Fibroblast of skin of scalp (primary cell): ENCODE measurements at places on chromosomes 3 and 15.

DNA sequence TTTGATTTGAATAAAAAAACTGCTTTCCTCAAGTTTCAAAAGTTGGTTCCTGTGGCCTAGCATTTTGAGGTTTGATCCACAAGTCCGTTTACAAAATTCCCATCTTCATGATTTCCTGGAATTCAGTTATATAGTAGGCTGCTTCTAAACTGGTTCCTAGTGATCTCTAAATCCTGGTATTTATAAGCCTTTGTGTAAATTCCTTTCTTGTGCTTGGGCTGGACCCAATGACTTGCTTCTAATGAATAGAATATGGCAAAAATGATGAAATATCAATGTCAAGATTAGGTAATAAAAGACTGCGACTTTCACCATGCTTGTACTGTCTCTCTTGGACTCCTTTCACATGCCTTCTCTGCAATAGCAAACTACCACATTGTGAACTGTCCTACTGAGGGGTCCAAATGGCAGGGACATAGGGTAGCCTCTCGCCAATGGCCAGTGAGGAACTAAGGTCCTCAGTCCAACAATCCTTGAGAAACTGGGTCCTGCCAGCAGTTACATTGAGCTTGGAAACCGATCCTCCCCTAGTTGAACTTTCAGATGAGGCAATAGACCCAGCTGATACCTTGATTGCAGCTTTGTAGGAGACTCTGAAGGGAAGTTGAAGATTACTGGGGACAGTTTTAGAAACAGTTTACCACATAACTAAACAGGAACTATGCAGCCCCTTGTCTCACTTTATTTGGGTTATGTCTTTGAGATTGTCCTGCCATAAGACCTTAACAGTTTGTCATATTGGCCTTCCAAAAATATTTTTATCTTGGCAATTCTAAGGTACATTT lies 303.9 kb upstream of the TBC1D5 start:
- peak; percentile 23 for DNase-seq

- DNase-seq = no peak
These were observed 3.5 kb upstream of the SPTBN5 start for GRCh38 chr15:41897363-41897799.

- DNase-seq = no peak
These were observed 94.4 kb downstream of the AKAP13 start for GRCh38 chr15:85474700-85475316.

DNA sequence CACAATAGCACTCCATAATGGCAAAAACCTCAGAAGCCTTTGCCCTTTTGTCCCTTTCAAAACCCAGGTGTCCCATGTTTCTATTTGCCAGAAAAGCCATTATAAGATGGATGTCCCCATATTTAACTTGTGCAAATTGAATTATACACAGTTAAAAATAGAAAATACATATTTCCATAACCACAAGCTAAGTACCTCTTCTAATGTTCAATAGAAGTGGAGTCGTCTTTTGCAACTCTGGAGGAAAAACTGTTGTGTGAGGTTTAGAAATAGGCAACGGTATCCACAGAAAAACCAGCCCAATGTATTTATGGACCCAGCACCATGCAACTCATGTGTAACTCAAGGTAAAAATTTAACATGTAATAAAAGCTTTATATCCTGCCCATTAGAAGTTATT lies 83.6 kb upstream of the STRIT1 start:
- DNase-seq = no peak

DNA sequence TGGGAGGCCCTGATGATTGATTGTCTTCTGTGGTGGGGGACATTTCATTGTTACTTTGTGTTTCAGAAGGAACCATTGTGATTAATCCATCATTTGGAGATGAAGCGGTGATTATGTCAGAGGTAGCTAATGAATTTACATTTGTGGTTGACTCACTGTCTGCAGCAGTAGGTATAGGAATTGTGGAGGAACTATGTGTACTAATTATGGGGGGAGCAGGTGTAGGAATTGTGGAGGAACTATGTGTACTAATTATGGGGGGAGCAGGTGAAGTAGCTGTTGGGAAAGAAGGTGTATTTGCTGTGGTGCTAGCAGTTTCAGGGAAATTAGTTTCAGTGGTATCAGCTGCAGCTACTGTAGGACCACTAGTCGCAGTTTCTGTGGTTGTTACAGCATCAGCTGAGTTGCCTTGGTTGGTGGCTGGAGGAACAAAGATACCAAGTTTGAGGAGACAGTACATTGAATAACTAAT lies 6.9 kb downstream of the MUC13 start:
- DNase-seq = no peak

DNA sequence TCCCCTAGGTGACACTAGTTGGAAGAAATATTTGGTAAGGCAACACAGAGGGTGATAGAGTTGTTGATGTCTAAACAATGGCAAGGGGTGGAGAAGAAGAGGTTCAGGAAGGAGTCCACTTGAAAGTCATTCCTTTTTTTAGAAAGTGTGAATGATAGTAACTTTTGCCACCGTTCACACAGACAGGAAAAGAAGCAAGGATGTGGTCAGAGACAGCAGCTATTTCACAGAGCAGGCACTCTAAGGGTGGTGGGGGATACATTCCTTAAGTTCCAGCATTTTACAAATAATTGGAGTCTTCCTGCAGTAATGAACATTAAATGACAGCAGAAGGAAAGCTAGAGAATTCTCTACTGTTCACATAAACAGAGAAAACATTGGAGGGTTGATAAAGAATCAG lies 75.4 kb upstream of the ZNF385D start:
- peak; percentile 71 for DNase-seq

DNA sequence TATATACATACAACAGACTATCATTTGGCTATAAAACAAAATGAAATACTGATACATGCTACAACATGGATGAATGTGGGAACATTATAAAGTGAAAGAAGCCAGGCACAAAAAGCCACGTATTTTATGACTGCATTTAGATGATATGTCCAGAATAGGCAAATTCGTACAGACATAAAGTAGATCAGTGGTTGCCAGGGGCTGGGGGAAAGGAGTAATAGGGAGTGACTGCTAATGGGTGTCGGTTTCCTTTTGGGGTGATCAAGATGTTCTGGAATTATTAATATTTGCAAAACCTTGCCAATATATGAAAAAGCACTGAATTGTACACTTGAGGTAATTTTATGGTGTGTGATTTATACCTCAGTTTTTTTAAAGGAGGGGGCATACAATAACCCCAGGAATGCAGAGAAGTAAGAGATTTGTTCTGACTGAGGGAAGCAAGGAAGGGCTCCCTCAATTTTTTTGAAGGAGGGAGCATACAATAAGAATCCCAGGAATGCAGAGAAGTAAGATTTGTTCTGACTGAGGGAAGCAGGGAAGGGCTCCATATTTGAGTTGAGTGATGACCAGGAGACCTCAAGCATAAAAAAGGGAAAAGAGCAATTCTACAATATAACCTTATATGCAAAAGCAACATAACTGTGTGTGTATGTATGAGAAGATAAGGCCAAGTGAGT lies 6.2 kb downstream of the PSMD6 start:
- DNase-seq = no peak

GRCh38 chr3:150540991-150541390 lies 5.3 kb downstream of the SERP1 start:
- no peak for DNase-seq

GRCh38 chr3:17894434-17895060 lies 152.1 kb upstream of the TBC1D5 start:
- peak; percentile 67 for DNase-seq

DNA sequence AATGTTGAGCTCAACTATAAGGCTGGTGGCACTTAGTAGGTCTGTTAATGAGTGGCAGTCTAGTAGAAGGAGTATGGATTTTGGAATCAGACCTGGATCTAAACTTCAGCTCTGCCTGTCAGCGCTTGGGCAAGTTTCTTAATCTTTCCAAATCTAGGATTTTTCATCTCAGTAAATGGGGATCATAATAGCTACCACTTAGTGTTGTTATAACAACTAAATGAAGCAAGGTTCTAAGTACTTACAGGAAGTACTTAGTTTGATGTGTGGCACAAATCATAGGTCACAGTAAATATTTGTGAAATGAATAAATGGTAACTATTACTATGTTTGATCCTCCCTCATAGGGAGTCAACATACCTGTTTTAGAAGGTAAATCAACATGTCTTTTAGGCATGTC lies 31.4 kb downstream of the SLC49A4 start:
- DNase-seq = no peak

DNA sequence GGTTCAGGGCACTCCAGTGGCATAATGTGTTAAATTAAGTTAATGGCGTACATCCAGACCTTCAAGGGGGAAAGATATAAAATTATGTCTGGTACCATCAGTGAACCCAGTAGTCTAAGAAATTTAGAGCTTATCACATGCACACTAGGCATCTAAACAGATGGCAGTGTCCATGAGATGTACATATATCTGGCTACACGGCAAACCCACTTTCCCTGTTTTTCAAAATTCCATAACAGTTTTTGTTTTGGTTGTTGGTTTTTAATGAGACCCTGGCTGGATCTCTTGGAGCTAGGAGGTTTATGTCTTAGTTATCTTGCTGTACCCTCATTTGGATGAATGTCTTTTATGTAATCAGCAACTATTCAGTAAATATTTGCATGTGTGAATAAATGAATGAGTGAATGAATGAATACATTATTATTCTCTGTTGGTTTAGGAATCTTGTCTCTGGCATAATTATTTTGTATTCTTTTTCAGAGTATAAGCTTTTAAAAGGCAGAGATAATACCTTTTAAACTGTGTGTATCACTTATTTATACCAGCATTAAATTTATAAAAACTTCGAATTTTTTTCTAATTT lies 3.1 kb upstream of the UTS2B start:
- no peak for DNase-seq

GRCh38 chr3:53346922-53347260 lies 452 bp downstream of the DCP1A start:
- DNase-seq = no peak

DNA sequence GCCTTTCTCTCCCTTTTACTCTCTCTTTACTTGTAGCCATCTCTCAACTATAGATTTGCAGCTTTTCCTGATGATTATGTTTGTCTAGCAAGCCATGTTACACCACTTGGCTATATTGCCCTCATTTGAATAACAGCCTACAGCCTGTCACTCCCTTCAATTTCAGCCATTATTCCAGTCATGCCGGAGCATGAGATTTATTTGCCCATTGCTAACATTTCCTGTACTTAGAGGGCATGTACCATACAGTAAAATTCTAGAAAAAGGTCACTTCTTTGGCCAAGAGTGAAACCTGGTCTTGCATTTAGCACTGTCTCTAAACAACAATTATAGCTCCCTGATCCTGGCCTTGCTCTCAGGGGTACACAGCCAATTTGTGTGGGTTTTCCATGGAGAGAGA lies 221.7 kb upstream of the TMC3 start:
- no peak for DNase-seq

- no peak for DNase-seq
These were observed 14.2 kb downstream of the CSK start for GRCh38 chr15:74795966-74796625.

DNA sequence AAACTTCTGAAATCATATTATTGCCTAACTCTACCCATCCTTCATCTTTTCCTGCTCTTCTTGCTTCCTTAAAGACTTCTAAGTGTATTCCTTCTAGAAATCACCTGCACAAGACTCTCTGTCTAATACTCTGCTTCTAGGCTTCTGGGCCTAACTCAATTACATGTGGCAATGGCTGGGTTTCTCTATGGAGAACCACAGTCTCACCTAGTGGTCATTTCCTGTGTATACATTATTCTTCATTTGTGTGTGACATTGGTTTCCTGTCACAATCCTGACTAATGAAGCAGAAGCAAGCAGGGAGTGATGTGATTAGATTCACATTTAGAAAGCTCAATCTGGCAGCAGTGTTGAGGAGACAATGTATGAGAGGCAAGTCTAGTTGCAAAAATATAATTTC lies 16.9 kb upstream of the CLDN1 start:
- DNase-seq = peak; percentile 31

DNA sequence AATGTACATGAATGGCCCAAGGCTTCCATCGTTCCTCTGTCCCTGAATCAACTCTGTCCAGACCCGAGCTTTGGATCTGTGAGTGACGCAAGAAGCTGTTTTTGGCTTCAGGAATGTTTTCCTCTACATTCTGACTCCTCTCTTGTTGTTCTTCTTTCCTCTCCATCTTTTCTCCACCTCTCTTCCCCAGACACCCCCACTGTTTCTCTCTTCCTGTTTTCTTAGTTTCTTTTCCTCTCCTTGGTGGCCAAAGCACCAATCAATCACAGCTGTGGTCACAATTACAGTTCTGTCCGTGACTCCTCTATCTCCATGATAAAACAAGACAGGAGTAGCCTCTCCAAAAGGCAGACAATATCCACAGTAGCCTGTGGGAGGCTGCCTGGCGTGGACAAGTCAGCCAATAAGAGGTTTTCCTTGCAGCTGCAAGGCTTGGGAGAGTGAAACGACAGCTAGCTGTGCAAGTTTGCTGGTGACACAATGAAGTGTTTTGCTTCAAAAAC lies 4.9 kb upstream of the TMEM212 start:
- DNase-seq = peak; percentile 85

- peak; percentile 40 for DNase-seq
These were observed 500.9 kb downstream of the SOX2 start for GRCh38 chr3:182212479-182213076.

DNA sequence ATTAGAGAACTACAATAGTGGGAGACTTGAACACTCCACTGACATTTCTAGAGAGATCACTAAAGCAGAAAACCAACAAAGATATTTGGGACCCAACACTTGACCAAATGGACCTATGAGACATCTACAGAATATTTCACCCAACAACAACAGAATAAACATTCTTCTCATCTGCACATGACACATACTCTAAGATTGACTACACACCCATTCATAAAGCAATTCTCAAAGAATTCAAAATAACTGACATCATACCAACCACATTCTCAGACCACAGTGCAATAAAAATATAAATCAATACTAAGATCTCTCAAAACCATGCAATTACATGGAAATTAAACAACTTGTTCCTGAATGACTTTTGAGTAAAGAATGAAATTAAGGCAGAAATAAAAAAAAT lies 473.7 kb downstream of the LPP start:
- peak; percentile 90 for DNase-seq

DNA sequence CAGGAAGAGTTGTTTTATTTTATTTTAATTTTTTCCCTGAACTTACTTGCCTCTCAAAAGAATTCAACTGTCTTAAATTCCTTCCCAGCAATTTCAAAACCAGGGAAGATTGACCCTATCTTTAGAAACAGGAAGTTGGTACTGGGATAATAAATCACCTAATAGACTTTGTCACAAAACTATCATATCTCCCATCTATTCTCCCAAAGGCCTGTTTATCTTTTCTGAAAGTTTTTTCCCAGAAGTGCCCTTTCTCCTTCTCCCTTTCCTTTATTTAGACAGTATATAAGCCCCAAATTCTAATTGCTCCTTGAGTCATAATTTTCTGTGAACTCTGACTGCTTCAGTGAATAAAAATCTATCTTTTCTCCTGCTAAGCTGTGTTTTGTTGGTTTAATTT lies 2.9 kb upstream of the RNF7 start:
- DNase-seq = no peak

- peak; percentile 66 for DNase-seq
These were observed 23.0 kb downstream of the TPM1 start for GRCh38 chr15:63065262-63066221.

- DNase-seq = no peak
These were observed 52.6 kb upstream of the RASA2 start for GRCh38 chr3:141434255-141434654.

- DNase-seq = peak; percentile 78
These were observed 64.9 kb upstream of the RAD18 start for GRCh38 chr3:9028134-9028533.
